Stimulated activated CD8-positive, alpha-beta memory T cell treated with anti-CD3 and anti-CD28 coated beads, Interleukin-4, amount 100 ng/mL, for 24 hours (primary cell): ENCODE measurements at places on chromosomes 6 and 20.
A peak's percentile ranks its signal among the peaks of the same experiment; 100 is the strongest.

- no peak for DNase-seq
These were observed 169.0 kb upstream of the GJE1 start for GRCh38 chr6:141963543-141964295.

DNA sequence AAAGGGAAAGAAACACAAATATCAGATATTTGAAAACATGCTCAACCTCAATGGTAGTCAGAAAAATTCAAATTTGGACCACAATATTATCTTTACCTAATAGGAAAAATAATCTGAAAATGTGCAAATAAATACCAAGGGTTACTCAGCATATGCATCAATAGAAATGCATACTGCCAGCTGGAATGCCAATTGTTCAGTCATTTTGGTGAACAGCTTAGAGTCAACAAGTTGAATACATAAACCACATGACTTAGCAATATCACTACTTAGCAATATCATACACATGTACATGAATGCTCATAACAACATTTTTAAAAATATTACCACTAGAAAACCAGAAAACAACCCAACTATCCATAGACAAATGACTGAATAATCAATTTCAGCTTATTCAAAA is 212.7 kb downstream of the PTPRK start:
- DNase-seq, result no peak

DNA sequence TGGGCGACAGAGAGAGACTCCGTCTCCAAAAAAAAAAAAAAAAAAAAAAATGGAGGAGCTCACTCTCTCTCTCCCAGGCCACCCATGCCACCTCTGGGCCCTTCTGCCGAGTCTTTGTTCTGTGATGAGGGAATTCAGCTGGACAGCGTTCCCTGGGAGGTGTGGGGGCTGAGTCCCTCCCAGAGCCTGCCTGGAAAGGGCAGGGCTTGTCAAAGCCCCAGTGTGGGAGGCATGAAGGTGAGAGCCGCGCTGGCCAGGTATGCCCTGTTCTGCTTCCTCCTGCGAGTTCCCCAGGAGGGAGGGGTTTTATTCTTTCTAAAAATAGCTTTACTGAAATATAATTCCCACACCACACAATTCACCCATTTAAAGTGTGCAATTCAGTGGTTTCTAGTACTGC is 69.6 kb downstream of the TMEM242 start:
- DNase-seq, result no peak

DNA sequence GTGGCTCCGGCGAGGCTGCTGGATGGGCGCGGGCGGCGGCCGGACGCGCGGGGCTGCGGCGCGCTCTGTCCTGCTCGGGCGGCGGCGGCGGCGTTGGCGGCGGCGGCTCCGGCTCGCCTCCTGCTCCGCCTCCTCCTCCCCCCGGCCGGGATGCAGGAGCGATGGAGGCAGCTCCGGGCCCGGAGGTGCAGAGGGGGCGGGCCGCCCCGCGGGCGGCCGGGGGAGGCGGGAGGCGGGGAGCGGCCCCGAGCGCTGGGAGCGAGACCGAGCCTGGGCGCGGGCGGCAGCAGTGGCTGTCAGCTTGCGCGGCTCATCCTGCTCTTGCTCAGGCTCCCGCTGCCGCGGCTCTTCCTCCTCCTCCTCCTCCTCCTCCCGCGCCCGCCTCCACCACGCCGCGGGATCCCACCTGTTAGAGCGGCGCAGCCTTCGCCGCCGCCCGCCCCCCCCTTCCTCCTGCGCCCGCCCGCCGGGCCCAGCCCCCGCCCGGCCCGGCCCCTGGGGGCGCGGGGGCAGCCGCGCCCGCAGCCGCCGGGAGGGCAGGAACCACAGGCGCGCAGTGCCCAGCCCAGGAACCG is at the start of gene NOL4L:
Gene NOL4L, minus strand, starts transcription at position 323 of the 575 bp plus-strand sequence. CDS start 443 bp downstream, outside the sequence.
- peak; percentile 32 for DNase-seq

- DNase-seq, result no peak
These were observed 156.2 kb downstream of the QKI start for GRCh38 chr6:163570579-163571231.

- no peak for DNase-seq
These were observed 18.4 kb downstream of the SCP2D1 start for GRCh38 chr20:18831830-18832499.

DNA sequence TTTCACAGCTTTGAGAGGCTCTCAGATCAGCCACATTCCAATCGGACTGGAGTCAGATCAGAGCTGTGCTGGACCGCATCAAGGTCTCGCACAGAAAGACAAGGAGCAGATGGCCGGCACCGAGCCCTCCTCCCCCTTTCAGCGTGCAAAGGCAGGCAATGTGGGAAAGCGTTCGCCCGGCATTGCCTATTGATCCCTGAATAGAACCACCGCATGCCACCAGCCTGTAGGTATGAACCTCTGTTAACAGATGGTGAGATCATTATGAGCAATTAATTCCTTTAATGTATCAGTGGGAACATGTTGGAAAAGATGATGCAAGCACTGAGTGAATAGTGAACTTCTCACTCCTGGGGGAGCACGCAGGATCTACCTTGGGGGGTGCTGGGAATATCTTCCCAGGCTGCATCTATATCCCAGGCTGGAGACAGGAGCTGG is 117.5 kb upstream of the ID4 start:
- DNase-seq, result no peak

DNA sequence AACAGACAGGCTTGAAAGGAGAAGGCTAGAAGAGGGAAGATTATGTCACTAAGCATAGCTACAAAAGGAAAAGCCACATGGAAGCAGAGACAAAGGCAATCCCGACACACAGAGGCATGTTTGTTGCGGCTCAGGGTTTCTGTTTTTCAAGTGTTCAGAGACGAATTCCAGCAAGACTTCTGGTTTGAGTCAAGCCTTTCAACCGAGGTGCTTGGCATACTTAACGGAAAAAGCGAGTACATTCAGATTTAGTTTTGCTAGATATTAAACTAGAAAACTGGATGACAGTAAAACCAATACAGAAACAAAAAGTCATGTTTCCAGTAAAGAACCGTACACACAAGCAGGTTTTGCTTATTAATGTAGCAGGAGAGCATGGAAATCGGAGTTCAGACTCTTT is 27.2 kb downstream of the MCUR1 start:
- DNase-seq, result no peak

DNA sequence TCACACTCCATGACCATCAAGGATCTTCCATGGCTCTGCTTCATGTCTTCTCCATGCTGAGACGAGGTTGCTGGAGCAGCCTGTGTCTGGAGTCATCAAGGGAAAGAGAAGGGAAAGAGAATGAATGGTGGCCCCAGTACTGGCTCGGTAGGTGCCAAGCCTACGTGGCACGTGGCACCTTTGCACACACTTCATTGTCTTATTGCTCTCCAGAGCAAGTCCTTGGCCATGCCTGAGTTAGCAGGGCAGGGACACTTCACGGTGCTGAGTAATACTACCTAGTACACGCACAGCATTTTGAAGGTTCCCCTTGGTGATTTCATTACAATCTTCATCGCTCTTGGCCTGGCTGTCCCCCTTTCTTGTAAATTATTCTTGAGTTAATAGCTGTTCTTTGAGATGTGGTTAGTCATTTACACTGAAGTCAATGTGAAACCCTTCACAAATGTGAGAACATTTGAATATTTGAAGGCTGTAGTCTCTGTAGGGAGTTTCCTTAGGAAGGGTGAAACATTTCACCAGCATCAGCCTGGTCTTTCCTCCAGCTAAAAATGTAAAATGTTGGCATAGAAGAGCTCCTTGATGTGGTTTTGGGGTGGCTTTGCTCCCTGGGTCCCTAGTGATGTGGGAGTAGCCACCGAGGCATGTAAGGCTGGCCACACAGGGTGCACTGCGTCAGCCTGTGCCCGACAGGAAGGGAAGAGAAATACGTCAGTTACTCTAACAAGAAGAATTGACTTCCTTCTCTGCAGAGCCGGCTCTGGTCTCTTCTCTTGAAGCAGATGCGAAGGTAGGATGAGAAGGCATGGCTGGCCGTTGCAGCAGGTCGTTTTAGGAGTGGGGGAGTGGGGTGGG is at the start of gene SYTL3:
Gene SYTL3, plus strand, starts transcription at position 766 of the 855 bp plus-strand sequence. CDS start 13,215 bp downstream, outside the sequence.
- DNase-seq, result peak; percentile 60

- no peak for DNase-seq
These were observed 146.5 kb upstream of the COL21A1 start for GRCh38 chr6:56393615-56394612.

GRCh38 chr20:25025091-25025861 is 32.7 kb downstream of the ACSS1 start:
- DNase-seq, result no peak

GRCh38 chr6:85484948-85485347 is 35.1 kb downstream of the NT5E start:
- no peak for DNase-seq
